ENCODE measurements at places on chromosomes 6 and 20.

DNA sequence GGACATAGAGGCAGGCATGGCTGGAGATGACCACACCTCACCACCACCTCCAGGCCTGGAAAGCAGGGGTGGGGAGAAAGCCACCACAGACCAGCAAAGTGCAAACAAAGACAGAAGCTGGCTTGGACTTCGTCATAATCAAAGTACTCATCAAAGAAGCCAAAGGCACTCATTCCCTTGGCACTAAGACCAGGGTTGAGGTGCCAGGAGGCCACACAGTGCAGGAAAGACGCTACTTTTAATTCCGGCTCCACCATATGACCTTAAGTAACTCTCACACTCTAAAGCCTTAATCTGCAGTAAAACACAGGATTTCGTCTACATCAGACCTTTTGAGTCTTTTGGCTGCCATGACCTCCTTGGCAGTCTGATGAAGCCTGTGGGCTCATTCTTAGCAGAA is 123.1 kb downstream of the HIVEP2 start:
- no peak for DNase-seq

DNA sequence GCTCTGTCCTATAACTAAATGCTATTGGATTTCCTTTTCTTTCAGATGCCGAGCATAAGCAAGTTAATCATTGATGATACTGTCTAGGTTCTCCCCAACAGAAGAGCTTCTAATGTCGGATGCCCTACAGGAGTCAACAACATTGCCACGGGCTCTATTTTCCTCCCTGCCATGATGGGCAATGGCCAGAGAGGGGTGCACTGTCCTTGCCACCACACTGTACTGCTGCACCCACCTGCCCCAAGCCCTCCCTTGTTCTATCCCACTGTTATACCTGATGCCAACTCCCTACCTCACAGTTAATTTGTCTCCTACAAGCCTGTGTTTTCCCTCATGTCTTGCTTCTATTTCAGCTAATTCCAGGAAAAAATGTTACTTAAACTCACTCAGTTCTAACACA is 773.6 kb upstream of the CHD6 start:
- DNase-seq = no peak

- DNase-seq = no peak
Observed at GRCh38 chr20:57065646-57066045, 200.8 kb downstream of the BMP7 start.

GRCh38 chr6:26514984-26515383 is 14.9 kb downstream of the BTN1A1 start:
- DNase-seq = no peak

GRCh38 chr20:56928007-56928406 is 298.9 kb downstream of the TFAP2C start:
- DNase-seq = no peak

- no peak for DNase-seq
Observed at GRCh38 chr6:147117580-147117979, 86.6 kb upstream of the STXBP5 start.

GRCh38 chr6:141467881-141468280 is 664.8 kb upstream of the GJE1 start:
- DNase-seq = no peak

- no peak for DNase-seq
Observed at GRCh38 chr6:88493717-88494116, 327.6 kb upstream of the CNR1 start.

DNA sequence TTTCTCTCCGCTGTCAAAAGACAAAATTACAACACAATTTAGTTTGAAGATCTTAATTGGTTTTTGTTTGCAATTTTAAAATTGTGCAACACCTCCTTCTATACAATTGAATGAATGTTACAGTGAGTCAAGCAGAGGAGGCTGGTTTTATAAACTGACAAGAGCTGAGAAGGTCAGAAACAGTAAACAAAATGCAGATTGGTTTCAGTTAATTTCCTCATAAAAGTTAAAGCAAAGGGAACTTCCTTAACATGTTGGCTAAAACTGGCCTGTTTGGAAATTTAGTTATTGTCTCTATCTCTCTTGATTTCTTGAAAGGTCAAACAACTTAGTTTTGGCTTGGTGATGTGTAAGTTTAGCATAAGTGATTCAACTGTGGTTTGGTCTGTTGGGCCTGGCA is 22.2 kb downstream of the KHDC1L start:
- no peak for DNase-seq

- DNase-seq = no peak
Observed at GRCh38 chr6:40325791-40326190, 261.4 kb downstream of the LRFN2 start.

GRCh38 chr6:160417550-160417949 is 69.4 kb downstream of the SLC22A3 start:
- no peak for DNase-seq

- no peak for DNase-seq
Observed at GRCh38 chr6:130872250-130873095, 45.3 kb downstream of the SMLR1 start.

- DNase-seq = no peak
Observed at GRCh38 chr6:105121981-105122380, 57.8 kb downstream of the POPDC3 start.

DNA sequence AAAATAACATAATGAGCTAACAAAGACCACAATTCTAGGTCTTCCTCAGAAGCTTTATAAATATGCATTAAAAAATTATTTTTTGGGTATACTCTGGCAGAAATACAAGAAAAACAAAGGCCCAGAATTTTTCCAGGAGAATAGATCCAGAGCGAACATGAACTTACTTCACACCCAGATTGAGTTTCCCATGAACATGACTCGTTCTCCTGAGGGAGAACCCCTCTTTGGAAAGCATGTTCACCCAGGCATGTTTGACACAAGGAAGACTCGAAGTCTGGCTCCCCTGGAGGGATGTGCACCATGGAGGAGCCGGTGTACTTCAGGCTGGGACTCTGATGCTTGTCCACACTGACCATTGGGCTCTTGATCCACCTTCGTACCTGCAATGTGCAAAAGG is 56.1 kb downstream of the SGK1 start:
- DNase-seq = no peak

GRCh38 chr6:2134554-2134953 is 110.9 kb downstream of the GMDS start:
- no peak for DNase-seq

GRCh38 chr6:147156799-147157382 is 47.3 kb upstream of the STXBP5 start:
- DNase-seq = no peak

GRCh38 chr20:2767768-2768631 is 32.4 kb downstream of the CPXM1 start:
- no peak for DNase-seq

DNA sequence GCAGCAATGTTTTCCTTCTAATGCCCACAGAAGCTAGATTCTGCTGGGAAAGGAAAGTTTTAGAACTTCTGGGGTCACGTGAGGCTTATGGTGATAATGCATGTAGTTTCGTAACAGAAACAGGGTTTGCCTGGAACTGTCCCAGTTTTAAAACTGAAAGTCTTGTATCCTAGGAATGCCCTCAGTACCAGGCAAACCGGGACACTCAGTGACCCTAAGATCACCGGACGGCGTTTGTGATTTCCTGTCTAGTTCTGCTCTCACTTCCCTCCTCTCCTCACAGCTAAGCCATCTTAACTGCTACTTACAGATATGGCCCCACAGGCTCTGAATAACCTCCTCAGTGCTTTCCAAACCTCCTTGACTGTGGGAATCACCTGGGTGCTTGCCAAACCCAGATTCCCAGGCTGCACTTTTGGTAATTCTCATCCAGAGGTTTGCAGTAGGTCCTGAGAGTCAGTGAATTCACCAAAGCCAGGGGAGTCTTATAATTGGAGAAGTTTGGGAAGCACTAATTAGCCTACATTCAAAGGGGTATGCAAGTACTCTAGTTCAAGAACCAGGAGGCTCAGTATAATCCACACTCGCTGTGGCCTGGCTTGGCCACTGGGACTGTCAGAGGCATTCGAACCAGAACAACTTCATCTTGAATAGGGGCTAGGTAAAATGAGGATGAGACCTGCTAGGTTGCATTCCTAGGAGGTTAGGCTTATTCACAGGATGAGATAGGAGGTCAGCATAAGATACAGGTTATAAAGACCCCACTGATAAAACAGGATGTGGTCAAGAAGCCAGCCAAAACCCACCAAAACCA is 231.6 kb upstream of the MYLIP start:
- no peak for DNase-seq

DNA sequence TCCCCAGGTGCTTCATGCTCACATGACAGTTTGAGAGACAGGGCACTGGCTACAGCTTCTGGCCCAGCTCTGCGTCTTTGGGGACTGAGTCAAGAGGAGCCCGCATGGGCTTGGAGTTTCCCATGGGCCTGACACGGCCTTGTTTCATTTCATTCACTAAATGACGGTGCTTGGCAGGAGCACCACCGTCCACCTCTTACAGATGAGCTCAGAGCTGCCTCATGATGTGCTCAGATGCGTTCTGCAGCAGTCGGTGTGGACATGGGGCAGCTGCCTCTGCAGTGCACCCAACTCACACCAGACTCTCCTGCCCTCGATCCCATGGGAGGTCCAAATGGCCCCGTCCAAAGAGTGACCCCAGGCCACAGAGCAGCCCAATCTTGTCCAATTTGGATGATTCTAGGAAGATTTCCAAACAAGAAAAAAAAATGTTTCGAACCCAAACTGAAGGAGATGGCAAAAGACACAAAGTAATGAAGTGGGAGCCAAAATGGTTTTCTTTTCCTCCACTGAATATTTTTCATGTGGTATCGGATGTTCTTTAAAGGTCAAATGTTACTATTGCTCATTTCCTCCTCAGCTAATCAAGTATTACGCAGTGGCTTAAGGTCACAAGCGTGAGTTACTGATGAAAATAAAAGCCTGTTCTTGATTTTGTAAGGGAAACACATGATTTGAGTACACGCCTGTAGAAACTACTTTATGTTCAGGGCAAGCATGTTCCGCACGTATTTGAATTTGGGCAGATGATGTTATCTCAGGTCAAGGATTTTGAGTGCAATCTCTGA is 524.2 kb downstream of the CDH26 start:
- DNase-seq = no peak

DNA sequence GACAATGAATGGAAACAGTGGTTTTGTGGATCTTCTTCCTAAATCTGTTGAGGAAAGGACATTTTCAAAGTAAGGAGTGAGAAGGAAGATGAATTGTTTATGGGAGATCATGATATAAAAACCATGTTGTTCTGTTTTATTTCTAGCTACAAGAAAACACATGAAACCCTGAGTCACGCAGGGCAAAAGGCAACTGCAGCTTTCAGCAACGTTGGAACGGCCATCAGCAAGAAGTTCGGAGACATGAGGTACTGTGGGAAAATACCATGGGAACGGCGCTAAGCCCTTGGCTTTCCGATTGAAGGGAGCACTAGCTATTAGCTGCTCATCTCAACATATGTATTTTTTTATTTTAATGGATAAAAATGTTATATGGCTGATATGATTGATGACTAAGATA is 53.6 kb downstream of the HDDC2 start:
- no peak for DNase-seq

DNA sequence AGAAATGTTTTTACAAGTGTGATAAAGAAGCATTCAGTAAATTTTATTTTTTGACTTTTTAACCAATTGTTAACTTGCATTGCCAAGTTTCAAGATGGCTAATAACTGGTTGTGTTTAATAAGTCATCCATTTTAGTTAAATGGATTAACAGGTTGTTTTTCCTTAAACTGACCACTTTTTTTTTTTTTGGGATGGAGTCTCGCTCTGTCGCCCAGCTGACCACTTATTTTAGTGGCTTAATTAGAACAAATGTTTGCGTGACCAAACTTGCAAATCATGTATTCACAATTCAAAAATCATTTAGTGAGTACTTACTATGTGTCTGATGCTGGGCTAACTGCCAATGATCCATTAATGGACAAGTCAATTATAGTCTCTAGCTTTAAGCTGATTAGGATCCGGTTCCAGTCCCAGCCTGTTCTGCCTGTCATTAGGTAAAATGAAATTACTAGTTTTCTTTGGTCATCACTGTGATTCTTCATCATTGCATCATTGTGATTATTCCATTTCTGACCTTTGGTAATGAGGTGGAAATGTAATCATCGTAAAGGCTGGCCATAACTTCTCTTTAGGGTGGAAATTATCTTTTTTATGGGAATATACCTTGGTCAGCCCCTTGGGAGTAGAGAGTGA is 729.2 kb upstream of the MARCKS start:
- no peak for DNase-seq

DNA sequence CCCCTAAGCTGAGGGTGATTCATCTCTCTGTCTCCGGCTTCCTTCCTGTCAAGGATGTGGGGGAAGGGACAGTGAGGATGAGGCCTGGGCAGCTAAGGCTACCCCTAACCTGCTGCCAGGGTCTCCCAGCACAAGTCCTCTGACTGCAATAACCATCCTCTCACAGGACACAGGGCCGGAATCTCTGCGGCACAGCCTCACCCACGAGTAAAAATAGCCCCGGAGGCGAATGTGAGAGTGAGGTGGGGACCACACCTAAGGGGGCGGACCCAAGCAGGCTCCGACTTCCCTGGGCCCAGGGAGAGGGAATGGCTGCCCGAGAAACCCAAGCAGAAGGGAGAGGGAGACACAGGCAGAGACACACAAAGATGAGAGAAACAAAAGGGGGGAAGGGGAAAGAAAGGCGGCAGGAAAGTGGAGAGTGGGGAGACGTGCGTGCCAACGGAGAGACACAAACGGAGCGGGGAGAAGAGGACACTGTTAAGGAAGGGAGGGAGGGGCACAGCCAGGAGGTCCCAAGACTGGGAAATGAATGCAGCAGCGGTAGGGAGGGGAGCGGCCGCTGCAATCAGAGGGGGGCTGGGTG is 1.4 kb downstream of the CLIC1 start:
- DNase-seq = no peak

DNA sequence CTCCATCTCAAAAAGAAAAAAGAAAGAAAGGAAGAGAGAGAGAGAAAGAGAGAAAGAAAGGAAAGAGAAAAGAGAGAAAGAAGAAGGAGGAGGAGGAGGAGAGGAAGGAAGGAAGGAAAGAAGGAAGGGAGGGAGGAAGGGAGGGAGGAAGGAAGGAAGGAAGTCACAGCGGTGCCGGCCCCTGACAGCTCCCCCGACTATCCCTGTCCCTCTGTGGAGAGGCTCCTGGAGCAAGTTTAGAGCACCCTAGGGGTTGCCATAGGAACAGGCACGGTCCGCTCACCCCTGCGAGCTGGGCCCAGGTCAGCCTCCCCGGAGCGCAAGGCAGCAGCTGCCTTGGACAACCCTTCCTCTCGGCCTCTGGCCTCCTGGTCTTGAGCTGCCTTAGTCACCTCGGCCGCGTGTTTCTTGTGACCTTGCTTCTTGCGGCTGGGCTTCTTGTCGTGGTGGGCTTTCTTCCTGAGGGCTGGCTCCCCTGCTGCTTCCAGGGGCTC is 6.8 kb downstream of the BNIP5 start:
- no peak for DNase-seq

- DNase-seq = no peak
Observed at GRCh38 chr20:45069261-45069660, 31.7 kb downstream of the KCNS1 start.

GRCh38 chr6:158766621-158767455 is 52.3 kb downstream of the EZR start:
- DNase-seq = no peak

- DNase-seq = no peak
Observed at GRCh38 chr6:105954148-105954547, 132.0 kb upstream of the PRDM1 start.

DNA sequence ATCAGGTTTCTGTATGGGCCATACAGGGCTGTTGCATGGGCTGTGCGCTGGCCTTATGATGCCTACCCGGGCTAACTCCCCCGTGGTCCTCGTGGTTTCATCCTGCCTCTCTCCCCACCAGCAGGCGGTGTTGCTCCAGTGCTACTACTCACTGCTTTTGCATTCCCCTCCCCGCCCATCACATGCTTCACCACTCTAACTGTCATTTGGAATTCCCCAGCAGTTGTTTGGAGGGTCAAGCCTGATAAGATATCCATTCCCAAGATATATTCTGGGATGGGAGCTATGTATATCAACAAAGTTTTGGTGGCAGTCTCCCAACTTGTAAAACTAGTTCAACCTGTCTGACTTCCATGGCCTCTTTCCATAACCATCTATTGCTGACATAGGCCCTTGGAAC is 233.2 kb upstream of the SOX4 start:
- DNase-seq = no peak

Measured in cortex of kidney (tissue), 1 donor.